HS-27A (cell line): ENCODE measurements at places on chromosomes 2 and 18.

DNA sequence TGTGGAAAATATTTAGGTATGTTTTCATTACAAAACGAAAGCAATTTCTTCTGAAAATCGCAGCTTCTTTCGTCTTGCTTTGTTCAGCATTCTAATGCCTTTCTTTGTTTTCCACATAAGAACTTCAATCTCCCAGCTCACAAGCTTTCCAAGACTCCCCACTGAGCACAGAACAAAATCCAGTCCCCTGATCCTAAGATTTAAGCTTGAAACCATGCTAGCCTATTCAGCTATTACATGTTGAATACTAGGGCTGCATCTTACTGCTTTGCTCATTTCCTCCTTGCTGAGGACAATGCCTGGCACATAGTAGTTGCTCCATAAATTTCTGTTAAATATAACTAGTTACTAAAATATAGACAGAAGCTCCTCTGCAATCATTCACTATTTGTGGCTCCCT lies 160.6 kb downstream of the GALNT3 start:
- DNase-seq, result no peak

DNA sequence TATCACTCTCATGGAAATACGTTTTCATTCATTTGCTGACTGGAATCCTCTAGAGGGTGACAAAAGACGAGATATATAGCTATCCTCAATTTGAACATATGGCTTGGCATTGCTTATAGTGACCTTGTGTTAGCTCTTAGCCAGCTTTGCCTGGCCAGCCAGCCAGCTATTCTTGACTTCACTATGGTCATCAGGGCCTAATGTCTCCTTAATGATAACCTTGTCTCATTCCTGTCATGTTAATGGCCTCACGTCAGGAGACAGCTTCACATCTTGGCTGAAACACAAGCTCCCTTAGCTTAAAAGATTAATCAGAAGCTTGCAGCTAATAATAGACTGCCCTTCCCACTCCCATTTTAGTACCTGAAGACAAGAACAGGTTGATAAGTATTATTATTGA lies 1517.5 kb upstream of the PIK3C3 start:
- DNase-seq, result no peak

- DNase-seq, result peak; percentile 29
Observed at GRCh38 chr2:199261239-199261638, 196.5 kb downstream of the SATB2 start.

GRCh38 chr18:32019251-32019948 lies 775 bp downstream of the RNF125 start:
- DNase-seq, result no peak

DNA sequence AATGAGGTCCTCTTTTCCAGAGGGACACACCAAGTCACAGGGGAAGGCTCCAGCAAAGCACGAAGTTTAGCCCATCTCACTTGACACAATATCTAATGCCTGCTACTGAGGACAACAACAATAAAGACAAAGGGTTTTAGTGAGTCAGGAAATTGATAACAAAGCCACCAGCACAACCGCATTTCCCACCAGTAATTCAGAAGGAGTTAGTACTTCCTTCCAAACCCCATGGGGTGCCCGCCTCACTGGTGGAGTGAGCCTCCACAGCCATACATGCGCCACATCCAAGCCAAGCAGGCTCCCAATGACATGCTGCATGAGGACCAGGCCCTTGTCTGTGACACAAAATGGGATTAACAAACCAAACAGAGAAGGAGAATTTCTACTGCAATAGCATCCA lies 40.1 kb downstream of the MRPL35 start:
- no peak for DNase-seq

DNA sequence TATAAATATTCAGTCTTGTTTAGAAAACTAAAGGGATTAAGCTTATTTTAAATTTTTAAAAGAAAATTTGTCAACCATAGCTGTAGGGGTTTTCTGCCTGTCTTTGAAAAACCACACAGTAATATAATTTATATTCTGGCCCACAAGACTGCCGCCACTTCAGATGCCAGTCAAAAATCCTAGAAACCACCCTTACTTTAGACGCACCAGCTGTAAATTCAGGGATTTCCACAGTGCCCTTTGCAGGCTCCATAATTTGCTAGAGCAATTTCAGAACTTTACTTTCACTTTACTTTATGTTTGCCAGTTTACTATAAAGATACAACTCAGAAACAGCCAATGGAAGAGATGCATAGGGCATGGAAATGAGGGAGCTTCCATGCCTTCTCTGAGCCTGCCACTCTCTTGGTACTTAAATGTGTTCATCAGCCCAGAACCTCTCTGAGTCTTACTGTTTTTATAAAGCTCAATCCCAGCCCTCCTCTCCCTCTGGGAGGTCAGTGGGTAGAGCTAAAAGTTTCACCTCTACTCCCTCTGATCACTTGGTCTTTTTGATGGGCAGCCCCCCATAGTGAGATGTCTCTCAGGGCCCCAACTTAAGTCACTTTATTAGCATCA lies 63.3 kb downstream of the KYNU start:
- DNase-seq, result no peak

DNA sequence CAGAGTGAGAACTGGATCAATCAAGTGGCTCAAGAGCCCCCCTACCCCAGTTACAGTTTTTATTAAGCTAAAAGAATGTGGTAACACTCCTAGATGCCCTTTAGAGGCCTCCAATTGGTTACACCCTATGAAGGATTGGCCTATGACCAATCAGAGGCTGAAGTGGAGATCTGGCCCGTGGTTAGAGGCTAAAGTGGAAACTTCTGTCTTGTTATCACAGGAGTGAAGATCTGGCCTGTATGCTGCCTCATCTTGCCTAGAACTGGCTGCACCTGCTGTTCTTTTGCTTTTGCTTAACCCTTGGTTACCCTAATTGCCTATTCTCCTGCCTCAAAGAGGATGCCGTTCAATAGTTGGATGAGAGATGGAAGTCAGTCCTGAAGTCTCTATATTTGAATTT lies 100.1 kb upstream of the MAP2 start:
- no peak for DNase-seq

DNA sequence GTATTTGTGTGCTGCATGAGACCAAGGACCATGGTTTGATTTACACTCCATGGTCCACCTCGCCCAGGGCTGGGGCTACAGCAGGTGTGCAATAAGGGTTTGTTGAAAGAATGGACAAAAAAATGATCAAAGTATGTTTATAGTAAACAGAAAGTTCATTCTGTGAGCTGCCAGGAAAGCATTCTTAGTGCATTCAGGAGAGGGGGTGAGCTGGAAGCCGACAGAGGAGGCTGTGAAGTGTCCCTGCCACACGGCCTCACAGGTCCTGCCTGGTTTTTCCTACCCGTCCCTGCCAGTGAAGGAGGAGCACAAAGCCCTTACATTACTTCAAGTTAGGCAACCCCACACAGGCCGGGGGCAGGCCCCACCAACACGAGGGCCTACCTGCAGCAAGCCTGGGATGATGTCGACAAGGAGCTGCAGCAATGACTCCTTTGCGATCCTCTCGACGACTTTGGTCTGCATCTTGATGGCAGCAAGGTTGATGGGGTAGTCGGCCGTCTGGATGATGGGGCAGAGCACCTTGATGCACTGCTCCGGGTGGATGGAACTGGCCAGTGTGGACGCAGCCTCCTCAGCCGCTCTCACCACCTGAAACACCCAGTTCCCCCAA lies 63.2 kb upstream of the TFCP2L1 start:
- DNase-seq, result no peak

DNA sequence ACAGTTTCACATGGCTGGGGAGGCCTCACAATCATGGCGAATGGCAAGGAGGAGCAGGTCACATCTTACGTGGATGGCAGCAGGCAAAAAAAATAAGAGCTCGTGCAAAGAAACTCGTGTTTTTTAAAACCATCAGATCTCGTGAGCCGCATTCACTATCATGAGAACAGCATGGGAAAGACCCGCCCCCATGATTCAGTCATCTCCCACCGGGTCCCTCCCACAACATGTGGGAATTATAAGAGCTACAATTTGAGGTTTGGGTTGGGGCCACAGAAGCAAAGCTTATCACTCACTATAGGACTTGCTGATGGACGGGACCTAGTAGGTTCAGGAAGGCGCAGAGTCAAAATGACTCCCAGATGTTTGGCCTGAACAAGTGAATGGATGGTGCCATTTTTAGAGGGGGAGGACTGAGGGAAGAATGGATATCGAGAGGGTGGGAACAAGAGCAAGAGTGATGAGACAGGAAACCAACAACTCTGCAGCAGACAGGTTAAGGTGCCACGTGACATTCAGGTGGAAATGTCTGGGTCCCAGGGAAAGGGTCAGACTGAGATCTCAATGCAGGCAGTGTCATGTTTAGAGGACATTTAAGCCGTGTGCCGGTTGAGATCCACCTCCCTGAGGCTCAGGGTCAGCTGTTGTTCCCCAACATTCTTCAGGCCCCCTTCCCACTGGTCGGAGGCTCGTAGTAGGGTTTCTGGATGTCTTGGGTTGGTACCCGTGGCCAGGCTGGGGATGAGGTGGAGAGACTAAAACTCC lies 85.7 kb downstream of the MYCN start:
- DNase-seq, result no peak

DNA sequence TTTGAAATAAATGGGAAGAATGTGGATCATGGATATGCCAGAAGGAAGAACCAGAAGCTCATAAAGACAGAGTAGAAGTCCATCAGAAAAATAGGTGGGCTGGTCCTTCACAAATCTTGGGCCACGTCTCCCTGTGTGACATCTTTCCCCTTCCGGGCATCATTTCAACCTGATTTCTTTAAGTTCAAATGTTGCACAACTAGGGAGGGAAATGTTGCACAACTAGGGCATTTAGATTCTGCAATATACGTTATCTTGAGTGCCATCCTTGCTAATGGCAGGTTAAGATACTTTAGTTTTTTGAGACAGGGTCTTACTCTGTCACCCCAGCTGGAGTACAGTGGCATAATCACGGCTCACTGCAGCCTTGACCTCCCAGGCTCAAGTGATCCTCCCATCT lies 129.6 kb downstream of the CERS6 start:
- DNase-seq, result no peak

DNA sequence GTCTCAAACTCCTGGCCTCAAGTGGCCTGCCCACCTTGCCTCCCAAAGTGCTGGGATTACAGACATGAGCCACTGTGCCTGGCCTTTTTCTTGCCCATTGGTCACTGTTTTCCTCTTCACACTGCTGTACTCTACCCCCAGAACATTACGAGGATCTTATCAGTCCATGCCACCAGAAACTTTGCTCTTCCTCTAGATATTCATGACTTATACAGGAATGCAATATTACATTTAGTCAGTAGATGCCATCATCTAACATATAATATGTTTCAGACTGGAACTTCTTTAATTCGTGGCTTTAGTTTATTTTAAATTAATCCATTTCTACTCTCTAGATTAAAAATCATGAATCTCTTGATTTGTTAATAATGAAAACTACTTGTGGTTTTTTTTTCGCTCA lies 135.5 kb downstream of the COMMD1 start:
- DNase-seq, result no peak

DNA sequence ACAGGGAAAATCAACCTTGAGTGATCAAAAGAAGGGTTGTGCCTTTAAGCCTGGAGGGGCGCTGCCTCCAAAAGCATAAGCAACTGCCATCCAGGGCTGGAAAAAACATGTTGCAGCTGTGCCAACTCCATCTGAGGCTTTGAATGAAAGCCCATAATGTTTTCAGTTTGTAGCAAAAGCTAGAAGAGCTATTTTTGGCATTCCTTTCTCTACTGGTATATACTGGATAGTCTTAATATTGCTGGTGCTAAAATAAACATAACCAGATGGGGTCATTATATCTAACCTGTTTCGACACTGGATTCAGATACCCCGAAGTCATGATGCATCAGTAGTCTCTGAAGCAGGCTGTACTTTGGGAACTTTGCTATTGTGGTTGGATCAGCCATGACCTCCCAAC lies 25.1 kb downstream of the ANXA4 start:
- no peak for DNase-seq

DNA sequence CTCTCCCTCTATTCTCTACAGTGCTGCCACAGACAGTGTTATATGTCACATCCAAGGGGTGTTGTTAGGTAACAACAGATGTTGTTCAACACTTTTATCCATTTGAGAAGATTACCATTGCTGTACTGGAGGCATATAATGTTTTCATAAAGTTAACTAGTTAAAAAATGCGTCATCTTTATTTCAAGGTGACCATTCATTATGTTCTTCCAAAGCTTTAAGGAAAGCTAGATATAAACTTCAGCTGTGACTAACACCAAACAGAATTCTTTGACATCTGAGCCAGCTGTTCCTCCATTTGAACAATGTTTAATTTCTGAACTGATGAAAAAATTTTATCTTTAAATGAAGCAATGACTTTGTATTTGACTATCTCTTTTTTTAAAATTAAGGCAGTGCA lies 1099.6 kb upstream of the TMEFF2 start:
- DNase-seq, result no peak

DNA sequence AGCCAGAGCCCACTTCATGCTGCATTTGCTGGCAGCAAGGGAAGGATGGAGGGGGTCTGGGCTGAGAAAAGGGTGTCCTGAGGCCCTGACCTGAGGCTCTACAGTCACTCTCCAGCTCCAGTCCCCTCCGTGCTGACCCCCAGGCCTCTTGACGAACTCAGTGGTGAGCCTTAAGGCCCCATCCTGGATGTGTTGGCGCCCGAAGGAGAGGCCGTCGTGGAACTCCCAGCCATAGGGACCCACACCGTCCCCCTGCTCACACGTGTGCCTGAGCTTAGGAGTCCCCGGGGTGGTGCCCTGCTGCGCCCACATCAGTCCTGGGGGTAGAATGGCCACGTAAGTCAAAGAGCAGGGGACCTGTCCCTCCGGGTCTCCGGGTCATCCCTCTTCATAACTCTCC lies 776 bp downstream of the MOGS start:
- DNase-seq, result no peak

- no peak for DNase-seq
Observed at GRCh38 chr2:240269380-240269779, 128.9 kb upstream of the OTOS start.

DNA sequence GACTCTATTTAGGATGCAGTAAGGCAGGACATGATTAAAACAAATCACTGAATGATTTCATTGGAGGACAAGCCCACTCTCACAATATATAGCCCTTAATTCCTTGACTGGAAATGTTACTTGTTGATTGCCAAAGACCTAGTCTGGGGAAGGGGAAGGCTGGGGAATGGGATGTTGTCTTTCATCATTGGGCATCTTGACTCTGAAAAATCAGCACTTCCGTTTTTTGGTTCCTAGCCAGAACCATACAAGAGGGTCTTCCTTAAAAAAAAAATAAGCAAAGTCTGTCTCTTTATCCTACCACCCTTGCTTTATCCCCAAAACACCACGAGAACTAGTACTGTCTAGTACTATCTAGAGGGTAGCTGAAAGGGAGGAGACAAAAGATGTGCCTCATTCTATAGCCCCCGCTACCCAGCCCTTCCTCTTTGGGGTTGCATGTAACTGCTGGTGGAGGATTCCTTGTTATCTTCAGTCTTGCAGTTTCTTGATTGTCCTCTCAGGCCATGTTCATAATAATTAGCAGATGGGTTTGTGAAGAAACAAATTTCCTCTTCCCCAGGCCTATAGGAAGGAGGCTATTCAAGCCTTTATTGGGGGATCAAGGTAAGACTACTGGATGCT lies 55.8 kb downstream of the NEMP2 start:
- no peak for DNase-seq
